SJSA1 (cell line): ENCODE measurements at places on chromosomes 3 and 15. TPM values are rescaled to one million over a fixed set of nuclear protein-coding genes. Genes with fewer than 3 reads are reported as not detected.

DNA sequence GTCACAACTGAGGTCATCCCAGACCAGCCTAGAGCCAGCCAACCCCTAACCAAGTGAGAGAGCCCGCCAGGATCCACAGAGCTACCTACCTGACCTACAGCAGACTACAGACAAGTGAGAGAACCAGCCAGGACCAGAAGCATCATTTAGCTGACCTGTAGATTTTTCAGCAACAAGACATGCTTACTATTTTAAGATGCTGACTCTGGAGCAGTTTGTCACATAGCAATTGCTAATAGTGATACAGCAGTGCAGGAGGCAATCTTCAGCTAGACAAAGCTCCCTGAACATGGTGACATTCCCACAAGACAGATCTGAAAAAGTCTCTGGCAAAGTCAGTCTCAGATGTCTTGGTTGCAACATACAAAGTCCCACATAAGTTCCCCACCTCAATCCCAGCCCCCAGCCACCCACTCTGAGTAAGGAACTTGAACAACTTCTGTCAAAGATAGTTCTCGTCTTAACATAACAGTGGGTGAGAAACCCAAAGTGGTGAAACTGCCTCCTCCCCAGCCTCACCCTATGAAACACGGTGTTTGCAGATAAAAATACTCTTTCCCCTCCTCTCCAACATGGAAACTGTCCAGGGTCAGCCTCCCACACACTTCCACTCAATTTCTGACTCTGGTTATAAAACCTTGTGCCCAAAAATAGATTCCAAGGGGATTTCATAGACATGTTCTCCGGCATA is 120.3 kb upstream of the SLC6A11 start:
- H3K4me1 ChIP-seq: no peaks in the 10 kb centered on the region
- H3K27ac ChIP-seq: no peak overlapping the region
- no peaks in the 10 kb centered on the region for H3K36me3 ChIP-seq
- H3K4me3 ChIP-seq: no peak overlapping the region

GRCh38 chr3:125107861-125108567 is 52.2 kb upstream of the HEG1 start:
- H3K27ac ChIP-seq: peak overlapping the region; percentile 39
- no peak for DNase-seq
- peaks cover 47% of the 10 kb centered on the region for H3K4me1 ChIP-seq
- peaks cover 3% of the 10 kb centered on the region; the same call in 1 of the 2 replicates for H3K36me3 ChIP-seq
- H3K27me3 ChIP-seq: no peaks in the 10 kb centered on the region

DNA sequence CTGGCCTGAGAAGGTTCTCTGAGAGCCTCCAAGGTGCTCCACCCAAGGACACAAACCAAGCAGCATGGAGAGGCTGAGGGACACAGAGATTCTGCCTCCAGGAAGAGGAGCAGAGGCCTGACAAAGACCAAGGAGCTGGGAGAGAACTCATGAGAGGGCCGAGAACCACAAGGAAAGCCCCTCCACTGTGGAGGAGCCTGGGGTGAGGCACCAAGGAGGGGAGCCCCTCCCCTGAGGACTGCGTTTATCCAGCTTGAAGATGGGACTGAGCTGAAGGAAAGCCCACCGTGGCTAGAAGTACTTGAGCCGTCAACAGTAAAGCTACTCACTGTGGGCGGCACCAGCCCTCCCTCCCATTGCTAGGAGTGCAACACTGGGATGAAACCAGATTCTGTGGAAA is 63.1 kb upstream of the MEF2A start:
- H3K27ac ChIP-seq: no peak overlapping the region
- no peak for DNase-seq
- H3K4me3 ChIP-seq: no peak overlapping the region
- H3K36me3 ChIP-seq: no peaks in the 10 kb centered on the region
- H3K27me3 ChIP-seq: no peaks in the 10 kb centered on the region

GRCh38 chr3:197038679-197039462 is 9.3 kb upstream of the MELTF start:
- peaks cover 10% of the 10 kb centered on the region for H3K36me3 ChIP-seq
- H3K27me3 ChIP-seq: peaks cover 22% of the 10 kb centered on the region
- no peak overlapping the region for H3K27ac ChIP-seq

DNA sequence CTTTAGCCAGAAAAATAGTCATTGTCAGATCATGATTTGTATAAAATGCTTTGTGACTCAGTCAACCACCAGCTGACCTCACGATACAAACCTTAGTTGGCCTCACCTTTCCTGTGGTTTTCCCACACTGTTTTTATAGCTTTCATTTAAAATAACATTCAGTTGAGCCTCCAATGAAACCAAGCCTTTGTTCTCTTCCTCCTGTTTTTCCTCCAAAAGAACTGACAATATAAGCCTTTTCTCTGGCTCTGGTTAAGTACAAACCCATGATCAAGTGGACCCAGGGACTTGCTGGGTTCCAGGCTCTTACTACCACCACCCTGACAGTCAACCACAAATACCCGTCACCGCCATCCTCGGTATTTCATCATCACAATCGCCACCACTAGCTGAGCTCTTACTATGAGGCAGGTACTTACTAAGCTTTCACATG is 81.7 kb downstream of the TAMM41 start:
- H3K27me3 ChIP-seq: no peaks in the 10 kb centered on the region
- peak; percentile 73 for DNase-seq
- peaks cover 17% of the 10 kb centered on the region for H3K4me1 ChIP-seq
- peak overlapping the region; percentile 48 for H3K27ac ChIP-seq
- no peaks in the 10 kb centered on the region for H3K36me3 ChIP-seq
- no peak overlapping the region for H3K4me3 ChIP-seq

GOLGA8N gene
- total RNA-seq: 1.9 and 2.5 TPM in 2 replicates
